ENCODE measurements at places on chromosomes 5 and 9.

- DNase-seq: no peak
- no peak overlapping the region for H3K27ac ChIP-seq
- H3K36me3 ChIP-seq: peaks cover 24% of the 10 kb centered on the region
- peaks cover 29% of the 10 kb centered on the region for H3K4me1 ChIP-seq
Observed at GRCh38 chr9:20838218-20838617, 154.2 kb downstream of the FOCAD start.

GRCh38 chr9:74960561-74960960 lies 7.8 kb upstream of the C9orf40 start:
- H3K36me3 ChIP-seq: peaks cover 19% of the 10 kb centered on the region
- DNase-seq: no peak
- H3K27ac ChIP-seq: no peak overlapping the region

- H3K4me1 ChIP-seq: peaks cover 11% of the 10 kb centered on the region
- no peak overlapping the region for H3K27ac ChIP-seq
- no peaks in the 10 kb centered on the region for H3K27me3 ChIP-seq
- no peak for DNase-seq
- no peaks in the 10 kb centered on the region for H3K36me3 ChIP-seq
Observed at GRCh38 chr9:38756702-38757101, 36.8 kb upstream of the FAM240B start.

- no peak overlapping the region for H3K4me3 ChIP-seq
- H3K27ac ChIP-seq: no peak overlapping the region
- peaks cover 42% of the 10 kb centered on the region for H3K27me3 ChIP-seq
- no peaks in the 10 kb centered on the region for H3K4me1 ChIP-seq
Observed at GRCh38 chr9:98726735-98727134, 18.0 kb upstream of the GABBR2 start.

- no peak overlapping the region for H3K27ac ChIP-seq
- H3K4me1 ChIP-seq: no peaks in the 10 kb centered on the region
- peak; percentile 33 for DNase-seq
- no peak overlapping the region for H3K4me3 ChIP-seq
Observed at GRCh38 chr5:90434116-90434714, 24.7 kb upstream of the CETN3 start.

All from neural crest cell (in vitro differentiated cells).